ENCODE measurements at places on chromosomes 11 and 22.

DNA sequence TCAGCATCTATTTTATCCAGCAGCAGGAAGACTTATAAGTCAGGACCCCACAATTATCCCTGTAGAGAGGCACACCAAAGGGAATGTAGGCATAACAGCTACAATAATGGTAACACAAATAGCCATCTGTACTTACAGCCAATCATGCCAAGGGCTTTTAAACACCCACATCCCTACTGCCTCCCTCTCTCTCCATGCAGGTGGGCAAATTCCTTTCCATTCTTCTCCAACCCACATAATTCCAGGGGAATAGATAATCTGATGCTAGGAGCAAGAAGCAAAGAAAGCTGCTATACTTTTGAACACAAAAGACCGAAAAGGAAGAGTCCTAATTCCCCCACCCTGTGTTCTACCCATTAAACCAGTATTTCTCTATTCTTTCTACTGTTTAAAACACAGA lies 46.7 kb downstream of the RBFOX2 start:
- DNase-seq = no peak

GRCh38 chr11:122156940-122157382 lies 40.9 kb upstream of the BLID start:
- DNase-seq = peak; percentile 43

- no peak for DNase-seq
These were observed 1.7 kb upstream of the XBP1 start for GRCh38 chr22:28801845-28802594.

DNA sequence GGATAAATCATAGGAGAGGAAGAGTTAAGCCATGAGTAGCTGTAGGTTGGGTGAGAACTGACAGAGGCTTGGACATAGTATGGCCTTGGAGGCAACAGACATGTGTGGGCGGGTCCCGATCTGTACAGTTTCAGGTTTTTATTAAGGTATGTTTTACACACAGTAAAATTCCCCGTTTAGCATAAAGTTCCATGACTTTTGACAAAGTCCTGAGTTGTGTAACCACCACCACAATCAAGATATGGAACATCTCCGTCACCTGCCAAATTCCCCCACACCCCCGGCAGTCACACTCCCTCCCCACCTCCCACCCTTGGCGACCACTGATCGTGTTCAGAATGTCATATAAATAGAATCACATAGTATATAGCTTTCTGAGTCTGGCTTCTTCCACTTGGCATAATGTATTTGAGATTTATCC lies 68.1 kb downstream of the GRIK4 start:
- no peak for DNase-seq

- DNase-seq = no peak
These were observed 34.9 kb downstream of the SCUBE2 start for GRCh38 chr11:9056467-9056866.

DNA sequence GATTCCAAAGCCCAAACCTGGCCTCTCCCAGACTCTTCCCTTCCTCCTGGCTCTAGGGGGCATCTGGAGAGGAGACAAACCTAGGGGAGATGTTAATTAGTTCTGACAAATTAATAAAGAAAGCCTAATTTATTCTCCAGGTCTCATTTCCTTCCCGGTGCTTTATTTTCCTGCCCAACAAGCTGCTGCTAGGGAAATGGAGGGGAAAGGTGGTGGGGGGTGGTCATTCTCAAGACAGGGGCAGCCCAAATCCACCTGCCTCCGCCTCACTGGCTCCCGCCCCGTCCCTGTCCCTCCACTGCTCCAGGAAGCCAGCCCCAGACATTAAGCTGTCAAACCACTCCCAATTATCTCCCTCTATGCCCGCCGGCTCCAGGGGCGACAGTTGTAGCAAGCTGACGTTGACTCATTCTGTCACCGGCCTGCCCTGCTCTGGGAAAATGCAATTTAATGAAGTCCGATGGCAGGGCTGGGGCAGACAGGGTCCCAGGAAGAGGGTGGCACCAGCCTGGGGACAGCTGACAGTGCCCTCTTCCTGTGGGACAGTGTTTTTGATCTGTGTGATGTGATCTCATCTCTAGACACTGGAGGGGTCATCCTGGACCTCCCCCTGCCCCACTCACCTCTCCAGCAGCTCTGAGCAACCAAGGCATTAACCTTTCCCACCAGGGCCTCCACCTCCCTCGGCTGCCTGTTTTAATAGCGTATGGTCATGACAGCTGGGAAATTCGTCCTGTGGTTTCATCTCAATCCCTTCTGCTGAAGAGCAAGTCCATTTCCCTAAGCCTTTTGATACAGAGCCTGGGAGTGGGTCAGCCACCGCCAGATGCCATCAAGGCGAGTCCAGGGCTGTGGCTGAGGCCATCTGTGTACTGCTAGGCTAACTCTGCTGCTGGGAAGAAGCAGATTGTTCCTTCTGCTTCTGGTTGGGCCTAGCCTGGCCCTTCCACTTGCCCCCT lies 27.1 kb downstream of the NECTIN1 start:
- no peak for DNase-seq

DNA sequence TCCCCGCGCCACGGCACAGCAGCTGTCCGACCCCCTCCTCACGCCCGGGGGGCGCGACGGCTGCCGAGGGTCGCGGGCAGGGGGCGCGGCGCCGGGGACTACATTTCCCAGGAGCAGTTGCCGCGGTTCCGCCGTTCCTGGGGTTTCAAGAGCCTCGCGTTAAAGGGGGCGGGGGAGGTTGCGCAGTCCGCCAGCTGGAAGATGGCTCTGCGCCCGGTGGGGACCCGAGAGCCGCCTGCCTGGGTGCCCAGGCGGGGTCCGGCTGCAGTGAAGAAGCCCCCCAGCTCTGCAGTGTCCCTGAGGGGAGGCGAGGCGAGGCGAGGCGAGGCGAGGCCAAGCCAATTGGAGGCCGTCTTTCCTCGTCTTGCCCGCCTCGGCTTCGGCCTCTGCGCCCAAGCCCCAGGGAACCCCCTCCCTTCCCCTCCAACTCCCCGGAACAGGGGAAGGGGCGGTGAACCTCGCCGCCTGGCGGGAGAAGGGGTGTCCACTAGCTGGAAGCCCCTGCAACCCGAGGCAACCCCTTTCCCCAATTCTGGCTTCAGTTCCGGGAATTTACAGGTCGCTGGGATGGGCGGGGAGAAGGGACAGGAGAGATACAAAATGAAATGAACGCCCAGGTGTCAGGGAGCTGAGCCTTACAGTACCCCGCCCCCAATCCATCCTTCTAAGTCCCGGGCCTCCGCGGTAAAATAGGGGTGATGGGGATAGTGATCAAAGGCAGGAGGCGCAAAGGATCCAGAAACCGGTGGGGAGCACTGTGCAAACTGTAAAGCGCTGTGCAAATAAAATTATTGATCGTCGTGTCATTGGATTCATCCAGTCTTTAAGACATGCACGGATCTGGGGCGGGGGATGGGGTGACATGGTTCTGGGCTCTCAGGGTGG lies 5.2 kb upstream of the GCAT start:
- DNase-seq = peak; percentile 40

DNA sequence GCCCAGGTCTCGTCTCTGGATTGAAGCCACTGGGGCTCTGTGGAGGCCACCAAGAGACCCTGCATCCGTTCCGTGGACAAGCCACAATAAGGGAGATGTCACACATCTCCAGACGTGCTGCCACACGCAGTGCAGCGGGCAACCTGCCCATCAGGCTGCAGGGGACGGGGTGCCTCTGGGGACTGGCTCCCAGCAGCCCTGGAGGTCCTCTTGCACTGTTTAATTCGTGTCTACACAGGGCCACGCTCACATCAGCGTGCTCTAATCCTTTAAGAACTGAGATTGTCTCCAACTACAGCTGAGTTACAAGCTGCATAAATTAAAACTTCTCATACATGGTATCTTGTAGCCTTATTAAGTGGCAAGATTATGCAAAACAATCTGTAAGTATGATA lies 1232.2 kb downstream of the BRD1 start:
- DNase-seq = no peak

DNA sequence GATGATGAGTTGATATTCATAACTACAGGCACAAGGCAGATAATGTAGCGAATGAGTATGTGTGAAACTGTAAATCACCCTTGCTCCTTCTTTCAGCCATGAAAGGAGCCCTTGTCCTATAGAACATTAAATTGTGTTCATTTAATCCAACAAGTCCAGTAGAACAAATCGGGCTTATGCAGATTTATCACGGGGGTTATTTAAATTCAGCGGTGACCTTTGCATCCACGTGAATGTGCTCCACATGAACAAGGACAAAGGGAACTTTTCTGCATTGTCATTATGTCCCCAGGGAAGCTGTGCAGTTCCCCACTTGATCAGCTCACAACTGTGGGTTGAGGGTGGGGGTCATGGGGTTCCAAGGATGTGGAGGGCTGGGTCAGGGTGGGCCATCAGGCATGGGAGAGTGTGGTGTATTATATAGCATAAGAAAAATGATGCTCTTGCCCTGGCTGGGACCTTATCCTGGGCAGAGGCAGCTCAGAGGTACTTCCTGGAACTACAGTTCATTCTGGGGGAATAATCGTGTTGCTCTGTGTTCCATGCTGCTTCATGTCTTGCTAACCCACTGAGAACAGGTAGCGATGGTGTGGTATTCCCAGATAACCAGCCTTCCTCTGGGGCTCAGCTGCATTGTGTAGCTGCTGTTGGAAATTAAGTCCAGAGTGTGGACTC lies 306.6 kb downstream of the FAT3 start:
- no peak for DNase-seq

GRCh38 chr11:64090806-64091516 lies 55.2 kb downstream of the FLRT1 start:
- no peak for DNase-seq

- DNase-seq = no peak
These were observed 35.0 kb downstream of the PPFIBP2 start for GRCh38 chr11:7548659-7549274.

- DNase-seq = no peak
These were observed 80.1 kb upstream of the E2F8 start for GRCh38 chr11:19320827-19321226.

DNA sequence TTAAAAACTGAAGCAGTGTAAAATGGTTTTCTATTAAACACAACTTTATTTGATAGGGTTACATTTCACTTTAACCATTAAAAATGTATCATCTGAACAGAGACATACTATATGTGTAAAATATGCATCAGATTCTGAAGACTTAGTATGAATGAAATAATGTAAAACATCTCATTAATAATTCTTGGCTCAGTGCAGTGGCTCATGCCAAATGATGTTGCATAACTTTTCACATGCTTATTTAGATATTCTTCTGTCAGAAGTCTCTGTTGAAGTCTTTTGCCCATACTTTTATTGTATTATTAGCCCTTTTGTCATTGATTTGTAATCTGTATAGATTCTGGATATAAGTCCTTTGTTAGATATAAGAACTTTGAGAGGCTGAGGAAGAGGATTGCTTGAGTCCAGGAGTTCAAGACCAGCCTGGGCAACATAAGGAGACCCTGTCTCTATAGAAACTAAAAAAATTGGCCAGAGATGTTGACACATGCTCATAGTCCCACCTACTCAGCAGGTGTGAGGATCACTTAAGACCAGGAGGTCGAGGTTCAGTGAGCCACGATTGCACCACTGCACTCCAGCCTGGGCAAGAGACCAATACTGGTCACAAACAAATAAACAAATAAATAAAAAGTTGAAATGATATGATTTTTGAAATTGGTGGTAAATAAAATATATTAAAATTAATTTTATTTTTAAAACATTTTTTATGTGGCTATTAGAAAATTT lies 73.8 kb upstream of the PARVA start:
- no peak for DNase-seq

DNA sequence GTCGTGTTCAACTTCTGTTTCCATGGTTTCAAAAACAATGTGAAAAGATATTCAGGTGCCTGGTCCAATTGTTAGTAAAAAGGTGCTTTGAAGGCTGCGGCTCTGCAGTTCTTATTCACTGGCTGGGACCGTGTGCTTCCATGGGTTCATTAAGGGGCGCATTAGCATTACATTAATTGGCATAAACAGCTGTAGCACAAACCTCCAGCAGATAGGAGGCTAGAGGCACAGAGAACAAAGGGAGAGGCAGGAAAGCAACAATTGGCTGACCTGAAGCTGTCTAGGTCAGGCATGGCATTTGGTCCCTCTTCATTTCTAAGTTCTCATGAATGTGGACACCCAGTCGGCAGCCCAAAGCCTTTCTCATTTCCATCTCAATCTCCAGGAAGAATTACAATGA lies 16.6 kb downstream of the PAK1 start:
- no peak for DNase-seq

GRCh38 chr22:35357883-35358621 lies 22.8 kb upstream of the HMOX1 start:
- no peak for DNase-seq

- no peak for DNase-seq
These were observed 47.3 kb downstream of the RELT start for GRCh38 chr11:73423506-73423905.

DNA sequence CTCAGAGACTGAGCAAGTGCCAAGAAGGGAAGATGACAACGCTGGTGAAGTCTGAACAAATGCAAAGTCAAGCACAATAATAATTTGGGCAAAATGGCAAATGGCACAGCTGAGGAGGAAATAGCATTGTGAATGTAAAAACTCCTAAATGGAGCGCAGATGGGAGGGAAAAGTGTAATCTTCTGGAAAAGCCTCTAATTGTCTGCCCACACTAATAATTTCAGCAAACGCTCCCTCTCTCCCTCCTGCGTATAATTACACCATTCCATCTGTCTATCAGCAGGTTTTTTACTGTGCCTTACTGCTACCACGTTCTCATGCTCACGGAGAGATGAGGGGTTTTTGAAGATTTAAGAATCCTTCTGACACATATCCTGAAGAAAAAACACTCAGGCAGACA lies 302.6 kb downstream of the KIRREL3 start:
- DNase-seq = no peak

DNA sequence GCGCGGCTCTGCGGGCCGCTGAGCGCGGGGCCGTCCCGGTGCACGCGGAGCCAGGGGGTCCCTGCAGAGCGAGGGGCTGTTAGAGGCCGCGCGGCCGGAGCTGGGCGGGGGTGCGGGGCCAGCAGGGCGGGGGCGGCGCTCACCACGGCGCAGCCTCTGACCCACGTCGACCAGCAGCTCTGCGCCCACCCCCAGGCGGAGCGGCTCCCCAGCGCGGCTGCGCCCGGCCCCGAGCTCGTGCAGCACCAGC lies 385 bp upstream of the SCO2 start:
- no peak for DNase-seq

DNA sequence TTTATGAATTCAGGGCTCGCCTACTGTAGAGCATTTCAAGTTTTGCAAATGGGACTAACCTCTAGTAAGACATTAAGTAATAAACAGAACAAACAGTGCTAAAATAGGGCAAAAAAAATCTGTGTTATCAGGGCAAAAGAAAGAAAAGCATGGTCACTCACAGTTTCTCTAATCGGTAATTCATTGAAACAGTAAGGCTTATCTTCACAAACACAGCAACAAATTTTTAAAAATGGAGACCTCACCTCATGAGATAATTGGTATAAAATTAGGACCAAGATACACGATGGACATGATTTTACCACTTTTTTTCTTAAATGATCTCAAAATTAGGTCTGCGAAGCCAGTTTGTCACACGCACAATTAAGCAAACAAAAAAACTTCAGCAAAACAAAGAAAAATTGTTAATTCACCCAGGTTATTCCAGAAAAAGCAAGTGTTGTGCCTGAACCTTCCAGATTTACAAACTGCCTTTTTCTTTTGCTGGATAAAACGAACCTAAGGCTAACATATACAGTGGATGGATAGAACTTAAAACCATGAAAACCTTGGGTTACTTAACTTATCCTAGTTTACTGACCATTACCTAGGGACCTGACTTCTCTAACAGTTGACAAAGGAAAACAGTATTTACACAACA lies 1.4 kb downstream of the TMEM123 start:
- DNase-seq = peak; percentile 58

Data from kidney glomerular epithelial cell (primary cell).